ENCODE measurements at places on chromosomes 3 and 15. TPM values are rescaled to one million over a fixed set of nuclear protein-coding genes. Genes with fewer than 3 reads are reported as not detected.

The LIPH gene
- not detected for total RNA-seq

The ATP6V1A gene
- total RNA-seq: 40.0 TPM

The ARNT2 gene
- 0.05 TPM for total RNA-seq

The IQCF5 gene
- not detected for total RNA-seq

The GUCA1C gene
- not detected for total RNA-seq

The LRRN1 gene
- not detected for total RNA-seq

- peaks cover 10% of the 10 kb centered on the region for H3K36me3 ChIP-seq
- DNase-seq: no peak
- no peaks in the 10 kb centered on the region for H3K27me3 ChIP-seq
- peaks cover 13% of the 10 kb centered on the region for H3K4me1 ChIP-seq
- no peak overlapping the region for H3K27ac ChIP-seq
These were observed 79.4 kb downstream of the RETNLB start for GRCh38 chr3:108677811-108678210.

GRCh38 chr15:39869858-39870515, 50.1 kb downstream of the GPR176 start:
- H3K4me1 ChIP-seq: no peaks in the 10 kb centered on the region
- no peak overlapping the region for H3K27ac ChIP-seq
- DNase-seq: no peak
- no peak overlapping the region for H3K4me3 ChIP-seq

DNA sequence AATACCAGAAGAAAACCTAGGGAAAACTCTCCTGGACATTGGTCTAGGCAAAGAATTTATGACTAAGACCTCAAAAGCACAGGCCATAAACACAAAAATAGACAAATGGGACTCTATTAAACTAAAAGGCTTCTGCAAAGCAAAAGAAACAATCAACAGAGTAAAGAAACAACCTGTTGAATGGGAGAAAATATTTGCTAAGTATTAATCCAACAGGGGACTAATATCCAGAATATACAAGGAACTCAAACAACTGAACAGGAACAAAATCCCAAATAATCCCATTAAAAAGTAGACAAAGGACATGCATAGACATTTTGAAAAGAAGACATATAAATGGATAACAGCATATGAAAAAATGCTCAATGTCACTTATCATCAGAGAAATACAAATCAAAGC, 6.9 kb upstream of the ACVR2B start:
- no peaks in the 10 kb centered on the region for H3K36me3 ChIP-seq
- no peak for DNase-seq
- no peak overlapping the region for H3K27ac ChIP-seq

- no peak for DNase-seq
- H3K4me1 ChIP-seq: peaks cover 21% of the 10 kb centered on the region
- peaks cover 36% of the 10 kb centered on the region for H3K27me3 ChIP-seq
These were observed 1.1 kb upstream of the VIPR1 start for GRCh38 chr3:42501321-42501680.

GRCh38 chr15:67322481-67322880, 67.9 kb downstream of the IQCH start:
- no peak overlapping the region for H3K4me3 ChIP-seq
- H3K27me3 ChIP-seq: peaks cover 10% of the 10 kb centered on the region
- peak overlapping the region; percentile 56 for H3K27ac ChIP-seq
- H3K4me1 ChIP-seq: no peaks in the 10 kb centered on the region
- peaks cover 3% of the 10 kb centered on the region for H3K36me3 ChIP-seq

DNA sequence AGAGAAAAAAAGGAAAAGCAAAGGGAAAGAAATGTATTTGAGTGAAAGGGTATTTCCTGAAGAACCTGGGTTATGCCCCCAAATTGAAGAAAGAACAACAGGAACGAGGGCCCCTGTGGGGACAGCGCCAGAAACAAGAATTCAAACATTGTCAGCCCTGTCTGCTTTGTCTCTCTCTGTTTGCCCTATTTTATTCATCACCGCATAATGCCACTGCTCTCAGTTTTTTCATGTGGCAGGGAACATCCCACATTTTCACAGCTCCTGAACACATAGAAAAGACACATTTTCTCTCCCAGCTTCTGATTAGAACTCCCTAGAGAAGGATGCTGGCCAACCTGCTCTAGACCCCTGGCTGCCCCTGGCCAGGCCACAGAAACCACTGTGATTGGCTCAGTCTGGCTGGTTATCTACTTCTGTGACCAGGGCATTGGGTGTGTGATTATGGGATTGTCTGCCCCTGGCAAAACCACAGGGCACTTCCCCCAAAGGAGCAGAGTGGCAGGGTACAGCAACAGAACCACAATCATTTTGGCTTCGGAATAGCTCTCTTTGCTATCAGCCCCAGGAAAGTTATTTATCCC, 31.3 kb upstream of the CCDC54 start:
- no peaks in the 10 kb centered on the region for H3K4me1 ChIP-seq
- H3K4me3 ChIP-seq: no peak overlapping the region
- no peaks in the 10 kb centered on the region for H3K36me3 ChIP-seq

DNA sequence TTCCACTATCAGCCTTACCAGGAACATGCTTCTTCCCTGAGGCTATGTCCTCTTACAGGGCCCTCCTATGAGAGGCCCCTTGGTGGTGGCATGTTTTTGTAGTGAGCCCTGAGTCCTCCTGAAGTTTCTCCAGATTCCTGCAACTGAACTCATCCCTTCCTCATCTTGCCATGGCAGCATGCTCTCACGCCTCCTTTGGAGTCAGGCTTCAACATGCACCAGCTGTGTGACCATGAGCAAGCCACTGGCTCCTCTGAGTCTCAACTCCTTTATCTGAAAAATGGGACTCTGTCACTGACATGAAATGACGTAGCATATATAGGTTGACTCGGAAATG, 216.3 kb upstream of the TLE3 start:
- no peak overlapping the region for H3K27ac ChIP-seq
- H3K4me3 ChIP-seq: no peak overlapping the region
- H3K4me1 ChIP-seq: no peaks in the 10 kb centered on the region
- H3K27me3 ChIP-seq: peaks cover 11% of the 10 kb centered on the region
- H3K36me3 ChIP-seq: no peaks in the 10 kb centered on the region

GRCh38 chr3:46410669-46411068, 3.6 kb downstream of the CCRL2 start:
- H3K27me3 ChIP-seq: peaks cover 14% of the 10 kb centered on the region
- H3K36me3 ChIP-seq: peaks cover 6% of the 10 kb centered on the region
- H3K27ac ChIP-seq: no peak overlapping the region
- H3K4me3 ChIP-seq: no peak overlapping the region

- H3K4me1 ChIP-seq: peaks cover 75% of the 10 kb centered on the region
- no peak for DNase-seq
- peak overlapping the region; percentile 23 for H3K4me3 ChIP-seq
- H3K36me3 ChIP-seq: peaks cover 13% of the 10 kb centered on the region
- no peaks in the 10 kb centered on the region for H3K27me3 ChIP-seq
These were observed 22.9 kb downstream of the MBNL1 start for GRCh38 chr3:152291649-152292066.

DNA sequence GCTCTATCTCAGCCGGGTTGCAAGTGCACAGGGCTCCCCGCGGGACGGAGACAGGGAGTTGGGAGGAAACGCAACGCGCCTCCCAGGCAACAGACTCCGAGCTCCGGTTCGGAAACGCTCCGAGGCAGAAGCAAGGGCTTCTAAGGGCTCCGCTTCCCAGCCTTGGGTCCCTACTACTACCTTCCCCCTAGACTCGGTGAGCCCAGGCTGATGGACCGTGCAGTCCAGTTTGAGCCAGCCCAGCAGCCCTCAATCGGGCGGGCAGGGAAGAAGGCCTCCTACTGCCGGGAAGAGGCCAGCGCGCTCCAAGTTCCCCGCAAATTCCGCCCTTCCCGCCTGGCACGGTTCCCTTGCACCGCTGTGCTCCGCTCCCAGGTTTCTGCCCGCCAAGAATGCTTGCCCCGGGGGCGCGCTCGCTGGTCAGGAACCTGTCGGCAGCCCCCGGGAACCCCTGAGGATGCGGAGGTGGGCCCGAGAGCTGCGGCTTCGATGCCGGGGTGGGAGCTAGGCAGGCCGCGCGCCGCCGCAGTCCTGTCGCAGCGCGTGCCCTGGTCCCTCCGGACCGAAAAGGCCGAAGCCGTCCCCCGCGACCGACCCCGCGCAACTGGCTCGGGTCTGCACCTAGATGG, 728 bp downstream of the TRANK1 start:
- DNase-seq: no peak
- peaks cover 10% of the 10 kb centered on the region for H3K36me3 ChIP-seq
- peak overlapping the region; percentile 69 for H3K4me3 ChIP-seq
- peaks cover 16% of the 10 kb centered on the region for H3K27me3 ChIP-seq
- no peaks in the 10 kb centered on the region for H3K4me1 ChIP-seq

GRCh38 chr3:170528726-170529125, 57.1 kb downstream of the SLC7A14 start:
- H3K4me1 ChIP-seq: no peaks in the 10 kb centered on the region
- no peak overlapping the region for H3K27ac ChIP-seq
- no peak overlapping the region for H3K4me3 ChIP-seq
- DNase-seq: no peak
- no peaks in the 10 kb centered on the region for H3K27me3 ChIP-seq

DNA sequence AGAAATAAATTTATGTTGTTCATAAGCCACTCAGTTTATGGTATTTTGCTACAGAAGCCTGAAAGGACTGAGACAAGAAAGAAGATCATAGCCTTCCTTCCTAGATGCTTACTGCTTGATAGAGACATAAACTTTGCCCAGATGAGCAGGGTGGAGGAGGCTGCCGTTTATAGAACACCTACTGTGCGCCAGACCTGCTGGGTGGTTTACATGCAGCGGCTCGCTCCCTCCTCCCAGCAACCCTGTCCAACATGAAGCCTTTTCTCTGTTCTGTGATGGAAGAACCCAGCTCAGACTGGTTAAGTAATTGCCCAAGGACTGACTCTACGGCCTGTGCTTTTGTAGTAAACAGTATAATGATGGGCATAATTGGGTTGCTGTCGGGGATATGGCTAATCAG, 37.0 kb downstream of the CORO2B start:
- no peaks in the 10 kb centered on the region for H3K4me1 ChIP-seq
- no peak for DNase-seq
- H3K27ac ChIP-seq: no peak overlapping the region
- peaks cover 10% of the 10 kb centered on the region for H3K27me3 ChIP-seq

DNA sequence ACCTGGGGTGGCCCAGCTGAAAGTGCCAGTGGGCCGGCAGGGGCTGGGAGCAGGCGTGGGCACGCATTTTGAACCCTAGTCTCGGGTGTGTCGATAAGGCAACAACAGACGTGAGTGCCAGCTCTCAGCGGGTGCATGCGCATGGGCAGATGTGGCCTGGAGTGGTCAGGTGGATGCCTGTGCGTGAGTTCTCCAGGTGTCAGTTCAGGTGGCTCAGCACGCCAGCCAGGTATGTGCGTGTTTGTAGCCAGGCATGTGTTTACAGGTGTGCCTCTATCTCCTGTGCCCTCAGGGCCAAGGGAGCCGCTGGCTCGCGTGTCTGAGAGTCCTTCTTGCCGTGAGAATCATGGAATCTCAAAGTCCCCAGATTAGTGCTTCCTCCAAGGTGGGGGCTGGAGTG, 14.8 kb downstream of the CYP1A2 start:
- DNase-seq: no peak
- peaks cover 8% of the 10 kb centered on the region for H3K27me3 ChIP-seq
- no peak overlapping the region for H3K27ac ChIP-seq
- H3K4me3 ChIP-seq: no peak overlapping the region
- H3K36me3 ChIP-seq: no peaks in the 10 kb centered on the region

- H3K27ac ChIP-seq: no peak overlapping the region
- no peak for DNase-seq
- no peaks in the 10 kb centered on the region for H3K4me1 ChIP-seq
- no peaks in the 10 kb centered on the region for H3K36me3 ChIP-seq
- peaks cover 26% of the 10 kb centered on the region for H3K27me3 ChIP-seq
These were observed 5.2 kb downstream of the SST start for GRCh38 chr3:187665010-187665409.

DNA sequence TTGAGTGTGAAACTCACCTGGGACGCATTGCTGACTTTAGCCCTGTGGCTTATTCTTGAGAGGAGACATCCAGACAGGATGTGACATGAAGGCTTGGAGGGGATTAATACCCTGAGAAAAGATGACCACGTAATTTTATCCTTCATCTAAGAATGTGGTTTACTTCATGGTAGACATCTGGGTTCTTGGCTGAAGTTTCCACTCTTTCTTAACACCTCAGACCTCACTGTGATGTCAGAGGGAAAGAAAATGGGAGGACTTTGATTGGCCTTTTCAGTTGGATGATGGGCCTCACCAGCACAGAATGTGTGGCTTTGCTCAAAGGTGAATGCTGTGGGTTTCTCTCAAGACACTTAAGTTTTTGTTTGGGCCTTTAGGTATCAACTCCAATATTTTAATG, 16.5 kb downstream of the GORASP1 start:
- H3K27me3 ChIP-seq: no peaks in the 10 kb centered on the region
- no peak for DNase-seq
- H3K4me1 ChIP-seq: no peaks in the 10 kb centered on the region
- H3K4me3 ChIP-seq: no peak overlapping the region

DNA sequence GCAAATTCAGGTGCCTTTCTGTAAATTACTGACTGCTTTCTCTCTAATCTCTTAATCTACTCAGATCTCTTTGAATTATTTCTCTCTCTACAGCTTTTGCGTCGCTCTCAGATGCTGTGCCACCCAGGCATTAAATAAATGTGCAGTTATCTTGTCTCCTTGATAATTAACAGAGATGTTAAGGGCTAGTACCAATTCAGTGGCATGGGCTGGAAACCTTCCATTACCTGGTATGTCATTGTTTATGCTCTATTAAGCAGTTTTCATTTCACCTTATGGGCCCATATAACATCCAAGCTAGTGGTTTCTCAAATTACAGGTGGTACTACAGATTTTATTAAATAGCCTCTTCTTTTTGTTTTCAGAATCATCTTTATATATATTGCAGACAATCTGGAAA, 66.0 kb downstream of the PEX5L start:
- H3K4me3 ChIP-seq: no peak overlapping the region
- H3K36me3 ChIP-seq: no peaks in the 10 kb centered on the region
- DNase-seq: no peak
- peaks cover 7% of the 10 kb centered on the region for H3K4me1 ChIP-seq

GRCh38 chr3:14297784-14298236, 104.6 kb upstream of the SLC6A6 start:
- DNase-seq: no peak
- no peaks in the 10 kb centered on the region for H3K4me1 ChIP-seq
- no peak overlapping the region for H3K4me3 ChIP-seq
- H3K27me3 ChIP-seq: peaks cover 8% of the 10 kb centered on the region

DNA sequence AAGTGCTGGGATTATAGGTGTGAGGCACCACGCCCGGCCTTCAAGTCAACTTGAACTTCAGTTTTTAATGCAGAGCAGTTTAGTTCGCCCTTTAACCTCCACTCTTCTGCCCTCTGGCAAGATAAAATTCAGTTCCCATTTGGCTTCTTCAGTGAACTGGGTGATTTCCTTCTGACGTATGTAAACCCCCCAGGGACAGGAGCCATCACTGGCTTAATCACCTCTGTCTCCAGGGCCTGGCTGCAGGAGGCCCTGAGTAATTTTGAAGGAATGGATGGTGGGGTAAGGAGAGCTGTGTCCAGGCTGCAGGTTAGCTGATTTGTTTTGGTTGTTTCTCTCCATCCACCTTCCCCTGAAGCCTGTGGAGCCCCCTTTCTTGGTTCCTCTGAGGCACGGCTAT, 11.9 kb downstream of the MCM2 start:
- H3K27ac ChIP-seq: no peak overlapping the region
- peaks cover 59% of the 10 kb centered on the region for H3K36me3 ChIP-seq
- no peak overlapping the region for H3K4me3 ChIP-seq

- peaks cover 45% of the 10 kb centered on the region for H3K36me3 ChIP-seq
- no peak overlapping the region for H3K27ac ChIP-seq
- no peaks in the 10 kb centered on the region for H3K27me3 ChIP-seq
- DNase-seq: no peak
- H3K4me3 ChIP-seq: no peak overlapping the region
These were observed 47.3 kb downstream of the ATP8B4 start for GRCh38 chr15:50071551-50072258.

- H3K27me3 ChIP-seq: peaks cover 6% of the 10 kb centered on the region
- no peak for DNase-seq
These were observed 66.2 kb downstream of the SCN11A start for GRCh38 chr3:38985581-38985980.

Measured in activated T-helper 1 cell treated with anti-CD3 and anti-CD28 coated beads, Interleukin-12 subunit alpha, Interleukin-12 subunit beta, Interleukin-2, Interleukin-4 antibody, amounts not matched to agents 30 ng/mL and 10 ng/mL and 1 ng/mL, durations not matched to agents 14 hours and 24 hours and 36 hours (primary cell).